ENCODE measurements at places on chromosomes 4 and X. TPM values are rescaled to one million over a fixed set of nuclear protein-coding genes. Genes with fewer than 3 reads are reported as not detected.

DNA sequence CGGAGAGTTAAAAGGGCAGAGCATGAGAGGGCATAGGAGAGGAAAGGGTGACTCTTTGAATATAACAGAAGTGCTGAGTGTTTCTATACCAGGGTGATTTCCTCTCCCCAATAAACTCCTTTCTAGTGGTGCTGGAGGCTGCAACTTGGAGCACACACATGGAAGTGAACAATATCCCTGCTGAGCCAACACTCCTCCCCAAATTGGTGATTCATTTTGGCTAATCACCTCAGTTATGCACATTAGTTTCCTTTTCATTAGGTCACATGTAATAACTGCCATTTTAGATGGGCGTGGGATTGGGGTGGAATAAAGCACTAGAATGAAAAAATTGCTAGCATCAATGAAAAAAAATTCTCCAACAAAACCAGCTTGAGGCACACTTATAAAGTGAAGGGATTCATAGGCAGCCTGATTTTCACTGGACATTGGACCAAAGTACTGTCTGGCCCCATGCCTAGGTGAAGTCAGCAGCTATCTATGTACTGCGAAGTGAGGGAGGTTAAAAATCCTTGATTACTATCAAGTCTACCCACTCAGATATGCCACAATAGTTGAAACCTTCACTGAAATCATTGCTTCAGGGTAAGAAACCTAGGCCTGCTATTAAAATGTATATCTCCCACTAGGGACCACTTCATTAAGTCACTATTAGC is 174.0 kb downstream of the GLUD2 start:
- no peak for DNase-seq

GRCh38 chrX:129846716-129847115 is 3.0 kb upstream of the ZDHHC9 start:
- DNase-seq: no peak

DNA sequence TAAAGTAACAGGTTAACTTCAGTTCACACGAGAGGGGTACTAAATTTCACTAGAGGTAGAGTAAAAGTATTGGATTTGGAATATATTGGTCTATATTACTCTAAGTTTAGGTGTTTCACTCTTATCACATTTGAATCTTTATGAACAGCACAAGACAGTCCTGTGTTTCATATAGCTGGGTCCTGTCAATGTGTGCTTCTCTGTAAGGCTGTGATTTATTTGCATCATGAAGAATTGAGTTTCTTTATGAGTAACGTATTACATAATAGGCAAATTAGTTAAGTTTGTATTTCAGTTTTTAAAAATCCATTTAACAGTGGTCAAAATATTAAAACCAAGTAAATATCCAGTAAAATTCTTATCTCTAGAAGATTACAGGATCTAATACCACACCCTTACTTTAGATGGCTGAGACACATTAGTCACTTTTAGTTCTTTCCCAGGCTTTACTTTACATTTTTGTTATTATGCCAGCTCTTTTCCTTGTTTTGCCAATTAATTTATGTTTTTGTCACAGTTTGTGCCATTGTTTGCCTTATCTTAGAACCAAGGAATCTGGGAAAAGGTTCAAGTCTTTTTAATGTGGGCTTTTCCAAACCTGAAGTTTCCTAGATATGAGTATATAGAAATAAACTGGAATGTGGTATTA is 32.1 kb downstream of the NUDT6 start:
- no peak for DNase-seq

- DNase-seq: no peak
Measured at GRCh38 chr4:123667496-123667895, 270.9 kb downstream of the SPRY1 start.

GRCh38 chrX:23885803-23886202 is 21.9 kb downstream of the APOO start:
- no peak for DNase-seq

HTT-AS gene
- polyA plus RNA-seq: not detected

PRKG2 gene
- 0.14 TPM for polyA plus RNA-seq

ARHGEF6 gene
- polyA plus RNA-seq: 55.0 TPM

IGFBP7 gene
- polyA plus RNA-seq: 1.1 TPM

All from naive B cell (primary cell).